Esophagus muscularis mucosa (tissue), 4 donors: ENCODE measurements at places on chromosomes 3 and 15. TPM values are rescaled to one million over a fixed set of nuclear protein-coding genes. Genes with fewer than 3 reads are reported as not detected.

Gene MEX3B
- total RNA-seq: 2.2 TPM

Gene RASA2
- total RNA-seq: 12.8 TPM

Gene CLDN16
- total RNA-seq: not detected

Gene SLC22A13
- not detected for total RNA-seq

Gene GXYLT2
- 5.0 TPM for total RNA-seq

Gene TUSC7
- total RNA-seq: not detected

Gene KIF7
- total RNA-seq: 10.8 TPM

Gene RAB6B
- total RNA-seq: 9.3 TPM

Gene CAMKV
- total RNA-seq: not detected

Gene LRRIQ4
- total RNA-seq: not detected

Gene ADGRG7
- not detected for total RNA-seq

Gene BLM
- under 0.01 TPM for total RNA-seq

Gene STAC
- total RNA-seq: 7.5 TPM

Gene PTH1R
- total RNA-seq: 26.8 TPM

Gene SLC28A1
- total RNA-seq: not detected

Gene EPHA6
- total RNA-seq: 1.8 TPM

Gene CCR8
- not detected for total RNA-seq

Gene STXBP5L
- total RNA-seq: 0.42 TPM

Gene AADACL2
- 0.17 TPM for total RNA-seq

Gene RBPMS2
- total RNA-seq: 50.3 TPM

Gene RAP2B
- 16.1 TPM for total RNA-seq

Gene SLITRK3
- 16.7 TPM for total RNA-seq

Gene FSIP1
- total RNA-seq: 1.6 TPM

Gene ACKR4
- 0.42 TPM for total RNA-seq

Gene GABRG3
- total RNA-seq: not detected

Gene ANKRD34C
- not detected for total RNA-seq

Gene ACKR2
- total RNA-seq: 2.5 TPM

Gene MINAR1
- 0.75 TPM for total RNA-seq

Gene SMAD3
- total RNA-seq: 32.3 TPM

Gene NRG4
- not detected for total RNA-seq

Gene LRRC31
- not detected for total RNA-seq

Gene BFSP2
- not detected for total RNA-seq

Gene CX3CR1
- total RNA-seq: 0.50 TPM

Gene HHLA2
- total RNA-seq: not detected

Gene USF3
- total RNA-seq: 28.6 TPM

Gene GRAMD1C
- total RNA-seq: not detected

Gene ZNF501
- 6.6 TPM for total RNA-seq

Gene WDR72
- not detected for total RNA-seq

Gene PLSCR4
- 56.9 TPM for total RNA-seq

Gene ARPIN
- 24.5 TPM for total RNA-seq

Gene CCR3
- total RNA-seq: not detected

Gene RASGRP1
- total RNA-seq: 0.42 TPM

Gene TMCO5A
- not detected for total RNA-seq

Gene SI
- not detected for total RNA-seq

Gene TFDP2
- total RNA-seq: 51.6 TPM
